ENCODE measurements at places on chromosomes 4 and X.

- no peak for DNase-seq
Measured at GRCh38 chr4:13481569-13481968, 2.6 kb downstream of the RAB28 start.

DNA sequence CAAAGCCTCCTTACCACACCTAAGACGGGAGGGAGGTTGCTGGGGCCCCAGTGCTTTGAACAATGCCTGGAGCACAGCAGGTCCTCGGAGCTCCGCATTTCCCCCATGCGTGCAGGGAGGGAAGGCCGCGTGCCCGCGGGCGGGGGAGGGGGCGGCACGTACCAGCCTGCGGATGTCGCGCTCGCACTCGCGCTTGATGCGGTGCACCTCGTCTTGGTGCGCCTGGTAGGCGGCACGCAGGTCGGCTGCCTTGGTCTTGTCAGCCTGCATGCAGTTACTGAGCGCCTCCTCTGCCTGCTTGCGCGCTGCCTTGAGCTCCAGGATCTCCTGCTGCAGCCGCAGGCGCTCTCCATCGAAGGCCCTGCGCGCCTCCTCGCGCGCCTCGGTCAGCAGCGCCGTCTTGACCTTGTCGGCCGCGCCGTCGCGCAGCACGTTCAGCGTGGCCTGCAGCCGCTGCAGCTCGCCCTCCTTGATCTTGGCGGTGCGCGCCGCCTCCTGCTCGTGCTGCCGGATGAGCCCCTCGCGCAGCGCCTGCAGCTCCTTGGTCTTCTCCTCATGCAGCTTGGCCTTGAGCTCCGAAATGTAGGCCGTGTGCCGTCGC is 87.2 kb upstream of the C4orf50 start:
- DNase-seq = no peak

- no peak for DNase-seq
Measured at GRCh38 chrX:120749141-120749846, 119.4 kb upstream of the C1GALT1C1 start.

GRCh38 chrX:2373615-2374014 is 127.2 kb downstream of the DHRSX start:
- DNase-seq = no peak

DNA sequence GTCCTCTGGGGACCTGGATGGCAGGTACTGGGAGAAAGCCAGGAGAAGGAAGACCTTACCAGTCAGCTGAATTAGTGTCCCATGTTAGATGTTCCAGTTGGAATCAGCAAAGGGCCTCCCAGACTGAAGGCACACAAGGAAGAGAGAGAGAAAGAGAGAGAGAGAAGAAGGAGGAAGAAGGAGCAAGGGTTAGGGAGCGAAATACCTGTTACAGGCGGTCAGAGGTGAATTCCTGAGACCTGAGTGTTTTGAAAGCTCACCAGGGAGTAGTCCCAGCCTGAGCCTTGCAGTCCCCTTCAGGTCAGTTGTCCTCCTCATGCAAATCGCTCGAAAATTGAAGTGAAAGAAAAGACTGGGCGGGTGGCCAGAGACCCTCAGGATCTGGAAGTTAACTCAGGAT is 60.3 kb downstream of the USP11 start:
- DNase-seq = no peak

DNA sequence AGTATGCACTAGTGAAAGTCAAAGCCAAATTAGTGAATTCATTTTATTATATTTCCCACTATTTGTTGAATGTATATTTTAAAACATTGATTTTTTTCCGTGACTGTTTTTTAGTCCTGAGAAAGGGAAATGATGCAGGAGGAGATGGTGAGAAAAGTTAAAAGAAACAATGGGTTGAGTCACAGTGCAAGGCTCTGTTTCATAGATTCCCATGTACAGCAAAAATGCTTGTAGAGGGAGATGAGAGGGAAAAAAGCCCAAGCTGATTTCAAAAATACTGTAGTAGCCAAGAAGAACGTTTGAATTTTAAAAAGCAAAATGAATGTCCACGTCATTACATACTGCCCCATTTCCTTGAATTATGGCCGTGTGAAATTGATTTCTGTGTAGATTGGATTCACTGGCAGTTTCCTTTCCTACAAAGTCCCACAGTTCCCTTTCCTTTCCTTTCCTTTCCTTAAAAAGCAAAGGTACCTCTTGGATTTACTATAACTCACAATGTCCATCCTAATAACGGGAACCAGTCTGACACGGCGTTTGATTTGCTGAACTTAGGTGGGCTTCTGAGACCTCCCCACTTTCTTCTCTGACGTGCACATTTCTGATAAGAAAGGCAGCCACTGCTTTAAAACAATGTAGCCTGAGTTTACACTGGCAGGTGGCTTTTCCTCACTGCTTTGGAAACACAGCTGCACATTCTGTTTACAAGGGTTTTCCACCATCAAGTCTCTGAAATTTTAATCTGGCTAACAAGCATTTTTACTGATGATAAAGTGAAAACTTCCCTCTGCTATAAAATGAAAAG is 63.7 kb downstream of the SPCS3 start:
- no peak for DNase-seq

DNA sequence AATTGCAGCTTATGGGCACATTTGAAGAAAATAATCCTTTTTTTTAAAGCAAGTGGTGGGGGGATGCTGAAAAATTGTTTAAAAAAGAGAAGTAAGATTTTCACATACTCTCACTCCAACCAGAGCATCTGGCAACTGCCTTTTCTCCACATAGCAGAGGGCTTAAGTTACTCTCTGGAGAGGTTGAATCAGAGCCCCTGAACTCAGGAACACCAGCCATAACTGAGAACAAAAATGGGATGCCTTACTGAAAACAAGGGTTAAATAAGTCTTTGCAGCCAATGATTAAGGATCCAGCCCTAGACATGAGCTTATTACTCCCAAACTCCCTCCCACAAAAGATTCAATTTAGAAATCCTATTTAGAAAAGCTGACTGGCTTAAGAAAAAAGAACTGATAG is 27.5 kb downstream of the CASK start:
- no peak for DNase-seq

DNA sequence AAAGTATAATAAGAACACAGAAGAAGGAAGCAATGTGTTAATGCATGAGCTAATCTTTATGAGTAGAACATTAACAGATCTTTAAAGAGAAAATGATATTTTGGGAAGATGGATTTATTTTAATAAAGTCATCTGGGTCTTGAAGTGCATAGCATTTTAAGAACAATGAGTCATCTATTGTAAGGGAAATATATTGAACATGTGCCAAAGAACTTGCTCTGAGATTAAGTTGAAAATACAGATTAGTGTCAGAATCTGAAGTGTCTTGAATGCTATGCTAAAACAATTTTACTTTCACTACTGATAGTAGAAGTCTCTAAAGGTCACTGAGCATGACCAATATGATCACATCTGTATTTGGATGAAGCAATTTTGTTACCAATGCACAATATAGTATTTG is 776.7 kb upstream of the GRID2 start:
- no peak for DNase-seq

- no peak for DNase-seq
Measured at GRCh38 chr4:185728893-185729292, 83.1 kb downstream of the SORBS2 start.

DNA sequence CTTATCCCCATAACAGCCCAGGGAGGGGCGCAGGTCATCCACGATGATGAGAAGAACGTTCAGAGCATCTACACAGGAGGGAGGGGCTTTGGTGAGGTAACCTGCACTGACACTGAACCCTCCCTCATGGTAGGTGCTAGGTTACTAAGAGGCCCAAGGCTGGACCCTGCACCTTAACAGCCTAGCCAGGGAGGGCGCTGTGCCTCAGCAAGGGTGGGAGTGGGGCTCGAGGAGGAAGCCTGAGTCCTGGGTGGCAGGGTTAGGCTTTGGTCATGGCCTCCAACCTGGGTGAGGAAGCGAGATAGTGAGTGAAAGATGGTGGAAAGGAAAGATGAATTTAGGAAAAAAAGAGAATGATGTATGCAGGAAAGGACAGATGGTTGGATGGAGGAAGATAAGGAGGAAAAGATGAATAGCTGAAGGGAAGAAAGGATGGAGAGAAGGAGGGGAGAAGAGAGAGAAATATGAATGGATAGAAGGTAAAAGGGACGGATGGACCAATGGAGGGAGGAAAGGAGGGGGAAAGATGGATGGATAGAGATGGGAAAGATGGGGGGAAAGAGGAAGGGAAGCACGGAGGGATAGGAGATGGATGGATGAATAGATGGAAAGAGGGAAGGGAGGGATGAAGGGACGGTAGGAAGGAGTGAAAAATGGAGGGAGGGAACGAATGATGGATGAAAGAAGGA is 736 bp downstream of the IDS start:
- DNase-seq = peak; percentile 5

DNA sequence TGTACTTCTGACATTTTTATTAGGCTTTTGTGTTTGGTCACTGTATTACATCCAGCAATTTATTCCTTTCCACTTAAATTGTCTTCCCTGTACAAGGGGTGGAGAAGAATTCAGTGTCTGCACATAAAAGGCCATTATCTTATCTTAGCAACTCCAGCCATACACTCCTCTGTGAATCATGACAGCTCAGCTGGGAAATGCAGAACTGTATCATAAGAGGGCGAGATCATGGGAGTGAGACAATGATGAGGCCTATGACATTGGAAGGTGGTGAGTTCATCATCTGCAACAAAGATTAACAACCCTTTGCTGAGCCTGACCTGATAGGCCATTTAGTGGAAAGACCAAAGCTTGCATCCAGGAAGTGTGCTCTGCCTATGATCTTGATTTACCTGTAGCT is 33.3 kb downstream of the SLIT2 start:
- DNase-seq = no peak

GRCh38 chrX:39161611-39162255 is 360.5 kb downstream of the MID1IP1 start:
- no peak for DNase-seq

DNA sequence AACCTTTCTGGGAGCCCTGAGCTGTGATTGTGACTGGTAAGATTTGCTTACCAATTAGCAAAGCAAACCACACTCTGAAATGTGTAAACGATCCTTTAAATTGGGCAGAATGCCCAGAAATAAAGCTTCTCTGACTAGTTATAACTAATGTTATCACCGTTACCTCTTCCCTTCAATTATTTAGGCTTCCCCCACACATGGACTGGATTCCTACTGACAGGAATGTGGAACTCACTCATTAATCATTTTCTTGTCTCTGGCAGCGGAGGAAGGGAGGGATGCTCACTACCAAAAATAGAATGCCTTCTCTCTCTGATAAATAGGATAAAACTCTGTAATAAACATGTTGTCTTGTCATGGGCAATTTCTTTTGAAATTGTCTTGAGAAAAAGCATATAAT is 25.3 kb upstream of the NWD2 start:
- DNase-seq = no peak

DNA sequence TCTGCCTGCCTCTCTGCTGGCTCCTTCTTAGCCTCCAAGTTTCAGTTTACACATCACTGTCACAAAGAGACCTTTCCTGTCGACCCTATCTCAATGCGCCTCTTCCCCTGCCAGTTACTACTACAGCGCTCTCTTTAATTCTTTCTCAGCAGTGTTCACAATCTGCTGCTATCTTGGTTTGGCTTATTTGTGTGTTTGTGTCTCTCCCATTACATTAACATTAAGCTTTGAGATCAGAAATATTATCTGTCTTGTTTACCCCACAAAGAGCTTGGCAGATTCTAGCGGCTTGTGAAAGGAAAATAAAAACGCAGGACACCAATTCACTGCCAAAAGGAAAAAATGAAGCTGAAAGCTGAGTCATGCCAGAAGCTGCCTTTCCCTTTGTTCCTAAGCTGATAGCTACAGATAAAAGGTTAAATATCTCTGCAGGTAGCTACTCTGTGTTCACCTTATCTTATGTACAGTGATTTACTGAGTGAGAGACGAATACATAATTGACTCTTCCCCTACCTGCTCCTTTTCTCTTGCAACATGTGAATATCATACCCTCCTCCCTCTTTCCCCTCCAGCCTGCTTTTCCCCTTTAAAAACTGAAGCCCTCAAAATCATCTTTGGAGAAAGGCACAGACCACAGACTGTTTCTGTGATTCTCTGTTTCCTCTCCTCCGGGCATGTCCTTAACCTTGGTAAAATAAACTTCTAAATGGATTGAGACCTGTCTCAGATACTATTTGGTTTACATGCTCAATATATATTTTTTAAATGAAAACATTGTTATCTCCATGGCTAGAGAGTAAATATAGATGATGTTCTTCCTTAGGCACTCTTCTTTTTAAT is 19.3 kb upstream of the SLC9A7 start:
- DNase-seq = no peak

- DNase-seq = no peak
Measured at GRCh38 chrX:19410259-19410658, 66.5 kb downstream of the PDHA1 start.

GRCh38 chrX:153551135-153551534 is 33.7 kb downstream of the ATP2B3 start:
- DNase-seq = no peak

GRCh38 chrX:143781103-143781502 is 60.6 kb upstream of the SPANXN2 start:
- DNase-seq = no peak

DNA sequence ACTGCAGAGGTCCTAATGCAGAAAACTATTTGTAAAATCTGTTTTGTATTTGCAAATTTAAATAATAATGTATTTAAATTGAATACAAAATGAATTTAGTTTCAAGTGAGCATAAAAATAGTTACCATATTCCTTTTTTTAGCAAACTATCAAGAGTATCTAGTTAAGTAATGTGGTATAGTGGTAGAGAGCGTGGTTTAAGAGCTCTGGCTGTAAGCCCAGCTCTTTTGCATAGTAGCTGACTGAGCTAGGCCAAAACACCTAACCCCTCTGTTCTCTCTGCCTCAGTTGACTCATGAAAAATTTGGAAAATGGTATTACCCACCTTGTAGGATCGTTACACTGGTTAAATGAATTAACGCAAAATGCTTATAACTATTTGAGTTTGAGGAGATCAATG is 18.1 kb upstream of the ADAD1 start:
- DNase-seq = no peak

DNA sequence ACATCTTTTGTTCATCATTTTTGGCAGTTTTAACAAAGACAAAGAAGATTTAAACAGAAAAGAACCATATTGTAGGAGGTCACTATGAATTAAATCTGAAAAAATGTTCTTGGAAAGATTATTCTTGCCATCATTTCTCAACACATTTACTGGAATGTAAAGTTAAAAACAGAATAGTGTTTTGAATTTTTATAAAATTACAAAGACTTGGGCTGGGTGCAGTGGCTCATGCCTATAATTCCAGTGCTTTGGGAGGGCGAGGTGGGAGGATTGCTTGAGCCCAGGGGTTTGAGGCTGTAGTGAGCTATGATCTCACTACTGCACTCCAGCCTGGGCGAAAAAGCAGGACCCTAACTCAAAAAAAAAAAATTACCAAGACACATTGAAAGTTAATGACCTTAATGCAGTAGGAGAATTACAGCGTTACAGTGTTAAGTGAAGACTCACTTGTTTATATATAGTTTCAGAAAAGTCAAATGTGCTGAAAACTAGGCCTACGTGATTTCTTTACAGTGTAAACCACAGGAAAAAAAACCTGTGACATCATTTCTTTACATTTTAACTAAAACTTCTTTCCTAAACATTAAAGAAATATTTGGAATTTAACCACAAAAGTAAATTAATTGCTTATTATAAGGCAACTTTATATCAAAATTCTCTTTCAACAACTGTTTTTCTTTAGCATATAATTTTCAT is 7.9 kb downstream of the FAM13A start:
- no peak for DNase-seq

Measured in DMS79 treated with DMSO at 0.1 percent for 48 hours (cell line).